ENCODE measurements at places on chromosomes 2 and 18.

DNA sequence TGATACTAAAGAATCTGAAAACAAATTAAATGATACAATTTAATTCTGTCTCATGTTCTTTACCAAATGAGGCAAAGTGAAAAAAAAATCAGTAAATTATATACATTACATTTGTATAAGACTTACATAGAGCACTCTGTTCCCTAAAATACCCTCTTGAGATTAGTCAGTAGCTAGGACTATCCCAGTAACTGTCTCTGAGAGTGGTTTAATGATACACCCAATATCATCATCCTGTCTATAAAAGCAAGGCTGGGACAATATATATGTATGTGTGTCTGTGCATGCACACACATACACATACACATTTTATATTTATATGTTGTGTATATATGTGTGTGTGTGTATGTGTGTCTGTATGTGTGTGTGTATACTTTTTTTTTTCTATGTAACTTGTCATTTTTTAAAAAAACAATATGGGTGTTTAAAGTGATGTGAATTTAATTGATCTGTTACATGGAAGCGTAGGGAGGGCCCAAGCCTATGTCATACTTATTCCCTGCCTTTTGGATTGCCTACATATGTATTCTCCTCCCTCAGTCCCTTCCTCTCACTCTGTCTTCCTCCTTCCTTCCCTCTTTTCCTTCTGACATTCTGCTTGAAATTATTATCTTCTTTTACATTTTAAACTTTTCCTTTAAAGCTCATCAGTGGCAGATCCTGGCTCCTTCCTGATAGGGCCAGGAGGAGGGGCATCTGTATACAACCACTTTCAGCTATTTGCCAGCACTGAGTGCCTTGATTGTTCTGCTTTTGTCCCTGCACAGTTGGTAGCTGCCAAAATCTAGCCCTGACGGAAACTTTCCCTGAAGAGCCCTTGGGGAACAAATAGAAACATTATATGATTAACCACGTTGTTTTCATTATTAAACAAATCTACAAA, 6.8 kb downstream of the ASXL3 start:
- DNase-seq, result peak; percentile 96

DNA sequence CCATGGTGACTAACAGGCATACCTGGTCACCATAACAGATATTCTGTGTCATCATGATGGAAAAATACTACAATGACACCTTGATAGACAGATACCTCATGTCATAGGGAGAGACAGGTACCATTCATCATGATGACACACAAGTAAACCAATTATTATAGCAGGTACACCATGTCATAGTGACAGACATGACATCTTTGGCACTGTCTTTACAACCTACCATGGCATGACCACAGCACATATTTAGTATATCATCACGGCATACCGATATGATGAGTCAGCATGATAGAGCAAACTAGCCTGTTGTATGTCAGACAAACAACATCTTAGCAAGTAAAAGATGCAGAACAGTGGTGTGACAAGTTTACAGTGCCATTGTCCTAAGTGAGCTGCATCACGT, 101.3 kb upstream of the KLHL29 start:
- no peak for DNase-seq

DNA sequence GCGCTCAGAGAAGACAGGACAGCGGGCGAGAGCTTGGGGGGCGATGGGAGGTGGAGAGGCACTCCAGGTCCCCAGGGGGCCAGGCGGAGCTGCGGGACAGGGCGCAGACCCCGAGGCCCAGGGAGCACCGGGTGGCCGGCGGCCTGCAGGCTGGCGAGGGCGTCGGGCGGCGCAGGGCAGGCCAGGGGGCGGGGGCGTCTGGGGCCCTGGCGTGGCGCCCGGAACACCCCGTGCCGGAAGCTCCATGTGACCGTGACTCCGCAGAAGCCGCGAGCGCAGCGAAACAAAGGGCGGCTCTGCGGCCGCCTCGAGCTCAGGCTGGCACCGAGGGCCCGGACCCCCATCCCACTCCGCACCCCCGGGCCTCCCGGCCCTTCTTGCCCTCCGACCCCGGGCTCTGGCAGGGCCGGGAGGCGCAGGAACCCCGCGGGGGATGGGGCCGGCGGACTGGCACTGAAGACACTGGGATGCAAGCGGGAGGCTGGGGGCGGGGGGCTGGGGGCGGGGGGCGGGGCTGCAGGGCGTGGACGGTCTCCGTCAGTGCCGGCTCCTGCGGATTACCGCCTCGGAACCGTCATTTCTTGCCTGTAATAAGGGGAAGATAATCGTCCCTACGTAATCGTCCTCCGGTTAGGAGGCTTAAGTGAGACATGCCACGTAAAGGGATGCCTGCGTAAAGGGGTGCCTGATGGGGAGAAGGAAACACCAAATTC, 19.1 kb downstream of the SH2D6 start:
- peak; percentile 62 for DNase-seq

- no peak for DNase-seq
Observed at GRCh38 chr2:144548532-144549191, 28.7 kb upstream of the ZEB2 start.

DNA sequence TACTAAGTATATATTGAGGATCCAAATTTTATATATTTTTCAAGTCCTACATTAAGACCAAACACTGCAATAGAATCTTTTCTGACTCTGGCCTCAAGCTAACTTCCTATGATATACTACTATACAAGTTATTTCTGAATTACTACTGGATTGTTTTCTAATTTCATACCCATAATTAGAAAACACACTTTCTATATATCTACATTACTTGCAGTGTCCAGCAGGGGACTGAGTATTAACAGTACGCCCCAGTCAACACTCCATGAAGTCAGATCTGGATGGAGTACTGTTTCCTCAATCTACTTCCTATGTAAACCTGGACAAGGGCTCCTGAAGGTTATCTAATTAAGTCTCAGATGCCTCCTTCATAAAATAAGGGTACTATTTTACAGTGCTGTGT, 26.5 kb downstream of the RMP24 start:
- DNase-seq, result peak; percentile 12

- no peak for DNase-seq
Observed at GRCh38 chr2:224151161-224151560, 112.1 kb upstream of the SERPINE2 start.

DNA sequence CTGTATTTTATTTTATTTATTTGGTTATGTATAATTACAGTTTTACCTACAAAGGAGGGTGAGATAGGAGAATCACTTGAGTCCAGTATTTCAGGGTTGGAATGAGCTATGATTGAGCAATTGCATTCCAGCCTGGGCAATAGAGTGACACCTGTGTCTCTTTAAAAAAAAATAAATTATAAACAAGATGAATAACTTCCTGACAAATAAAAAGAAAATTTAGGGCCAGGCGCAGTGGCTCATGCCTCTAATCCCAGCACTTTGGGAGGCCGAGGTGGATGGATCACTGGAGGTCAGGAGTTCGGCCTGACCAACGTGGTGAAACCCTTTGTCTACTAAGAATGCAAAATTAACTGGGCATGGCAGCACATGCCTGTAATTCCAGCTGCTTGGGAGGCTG, 17.3 kb downstream of the MTA3 start:
- DNase-seq, result no peak

GRCh38 chr18:47930199-47930930, at the start of gene SMAD2:
TSS of gene SMAD2 (minus strand) at chr18:47930659. CDS start at chr18:47896756, 33,903 bp downstream.
- DNase-seq, result peak; percentile 94

DNA sequence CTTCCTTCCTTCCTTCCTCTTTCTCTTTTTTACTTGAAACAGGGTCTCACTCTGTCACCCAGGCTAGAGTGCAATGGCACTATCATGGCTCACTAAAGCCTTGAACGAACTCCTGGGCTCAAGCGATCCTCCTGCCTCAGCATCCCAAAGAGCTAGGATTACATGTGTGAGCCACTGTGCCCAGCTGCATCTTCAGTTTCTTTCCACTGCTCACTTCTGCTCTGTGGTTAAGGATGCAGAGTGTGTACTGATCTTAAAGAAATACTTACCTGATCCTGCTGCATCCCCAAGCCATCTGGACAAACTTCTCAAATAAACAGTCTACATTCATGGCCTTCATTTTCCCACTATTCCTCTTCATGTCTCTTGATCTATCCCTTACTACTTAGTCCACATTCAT, 13.0 kb downstream of the DPP4 start:
- DNase-seq, result no peak

GRCh38 chr18:60228609-60229595, 143.7 kb downstream of the MC4R start:
- DNase-seq, result no peak

GRCh38 chr2:172889768-172890430, 154.3 kb downstream of the RAPGEF4 start:
- no peak for DNase-seq
